ENCODE measurements at places on chromosomes 6 and 20.

DNA sequence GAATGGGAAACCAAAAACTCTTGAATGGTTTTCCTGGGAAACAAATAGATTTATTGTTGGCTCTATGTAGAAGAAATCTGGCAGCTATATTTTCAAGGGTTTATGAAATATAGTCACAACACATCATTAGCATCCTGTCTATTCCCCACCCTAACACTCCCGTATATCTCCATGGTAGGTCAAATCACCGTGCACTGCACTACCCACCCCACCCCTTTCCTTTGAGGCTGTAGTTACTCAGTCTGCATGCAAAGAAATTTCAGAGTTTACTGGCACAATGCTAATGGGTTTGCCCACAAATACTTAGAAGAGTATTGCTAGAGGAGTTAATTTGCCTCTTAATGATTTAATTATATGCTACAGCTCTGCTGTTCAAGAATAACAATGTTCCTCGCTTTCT, 329.1 kb upstream of the TSHZ2 start:
- DNase-seq: no peak

DNA sequence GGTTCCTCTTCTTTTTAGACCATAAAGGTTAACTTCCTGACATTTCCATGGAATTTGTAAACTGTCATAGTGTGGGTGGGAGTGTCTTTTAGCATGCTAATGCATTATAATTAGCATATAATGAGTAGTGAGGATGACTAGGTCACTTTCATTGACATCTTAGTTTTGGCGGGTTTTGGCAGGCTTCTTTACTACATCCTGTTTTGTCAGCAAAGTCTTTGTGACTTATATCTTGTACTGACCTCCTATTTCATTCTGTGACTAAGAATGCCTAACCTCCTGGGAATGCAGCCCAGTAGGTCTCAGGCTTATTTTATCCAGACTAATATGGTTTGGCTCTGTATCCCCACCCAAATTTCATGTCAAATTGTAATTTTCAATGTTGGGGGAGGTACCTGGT, 149.6 kb upstream of the SYNCRIP start:
- no peak for DNase-seq

GRCh38 chr20:60961551-60961950, 290.5 kb upstream of the CDH4 start:
- no peak for DNase-seq

- peak; percentile 44 for DNase-seq
These were observed at the start of gene SLC23A2 for GRCh38 chr20:5001174-5002076. Gene SLC23A2 (minus strand): TSS chr20:5001510. CDS start chr20:4932562, 68,948 bp downstream.

GRCh38 chr6:161154796-161155335, 119.0 kb downstream of the AGPAT4 start:
- no peak for DNase-seq

DNA sequence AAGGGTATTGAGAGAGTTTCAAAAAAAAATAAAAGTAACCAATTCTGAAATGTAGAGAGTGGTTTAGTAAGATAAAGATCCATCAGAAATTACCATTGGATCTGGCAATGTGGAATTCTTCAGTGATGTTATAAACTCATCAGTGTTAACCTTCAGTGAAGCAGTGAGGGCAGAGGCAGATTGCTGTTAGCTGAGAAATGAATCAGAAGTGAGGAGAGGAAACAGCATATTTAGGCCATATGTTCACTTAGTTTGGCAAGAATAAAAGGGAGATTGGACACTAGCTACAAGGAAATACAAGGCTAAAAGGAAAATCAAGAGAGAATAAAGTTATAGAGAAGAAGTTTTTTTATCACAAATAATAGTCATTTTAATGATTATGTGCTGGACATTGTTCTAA, 9.6 kb downstream of the KCNQ5 start:
- no peak for DNase-seq

DNA sequence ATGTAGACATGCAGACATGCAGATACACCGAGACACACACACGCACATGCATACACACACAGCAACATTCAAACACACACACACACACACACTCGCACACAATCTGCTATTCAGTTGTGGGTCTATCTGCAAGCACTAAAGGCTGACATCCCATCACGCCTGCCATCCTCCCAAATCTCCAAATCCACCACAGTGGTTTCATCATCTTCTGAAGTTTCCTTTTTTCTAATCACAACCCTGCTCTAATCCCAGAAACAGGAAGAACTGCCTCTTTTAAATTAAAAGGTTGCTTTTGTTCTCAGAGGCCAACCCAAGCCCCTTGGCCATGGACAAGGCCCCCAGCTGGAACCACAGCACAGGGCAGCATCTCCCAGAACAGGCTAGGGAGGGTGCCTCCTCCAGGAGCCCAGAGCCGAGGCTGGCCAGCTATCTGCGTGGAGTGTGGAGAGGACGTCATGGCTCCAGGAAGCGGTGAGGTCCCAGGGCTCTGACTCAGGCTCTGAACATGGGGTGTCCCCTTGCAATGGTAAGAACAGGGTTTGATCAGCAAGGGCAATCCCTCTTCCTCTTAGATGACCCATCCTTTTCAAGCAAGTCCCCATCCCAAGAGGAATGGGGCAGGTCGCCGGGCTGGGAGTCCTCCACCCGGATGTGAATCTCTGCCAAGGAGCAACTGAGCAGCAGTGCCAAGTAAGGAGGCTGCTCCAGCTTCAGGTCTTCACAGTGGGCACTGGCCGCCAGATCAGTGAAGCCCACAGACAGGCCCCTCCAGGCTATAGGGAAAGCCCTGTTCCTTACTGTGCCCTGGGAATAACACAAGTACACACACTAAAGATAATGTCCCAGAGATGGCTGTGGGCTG, 14.7 kb downstream of the FOXF2 start:
- DNase-seq: no peak

- no peak for DNase-seq
These were observed 55.2 kb downstream of the TRMT11 start for GRCh38 chr6:126041516-126041915.

DNA sequence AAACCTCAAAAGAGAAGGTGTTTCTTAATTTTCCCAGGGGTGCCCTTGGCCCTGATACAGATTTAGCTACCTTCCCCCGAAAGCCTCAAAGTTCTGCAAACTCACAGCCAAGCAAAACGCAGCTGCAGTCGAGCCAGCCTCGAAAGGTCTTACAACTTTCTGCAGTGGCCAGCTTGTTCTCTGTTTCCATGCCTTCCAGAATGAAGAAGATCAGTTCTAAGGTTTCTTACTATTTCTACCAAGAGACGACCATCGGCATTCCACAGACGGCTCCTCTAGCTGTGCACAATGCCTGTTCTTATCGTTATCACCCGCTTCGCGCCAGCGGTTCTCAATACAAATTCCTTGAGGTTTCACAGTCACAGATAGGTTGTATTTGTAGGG, 28.5 kb upstream of the CCR6 start:
- DNase-seq: no peak

DNA sequence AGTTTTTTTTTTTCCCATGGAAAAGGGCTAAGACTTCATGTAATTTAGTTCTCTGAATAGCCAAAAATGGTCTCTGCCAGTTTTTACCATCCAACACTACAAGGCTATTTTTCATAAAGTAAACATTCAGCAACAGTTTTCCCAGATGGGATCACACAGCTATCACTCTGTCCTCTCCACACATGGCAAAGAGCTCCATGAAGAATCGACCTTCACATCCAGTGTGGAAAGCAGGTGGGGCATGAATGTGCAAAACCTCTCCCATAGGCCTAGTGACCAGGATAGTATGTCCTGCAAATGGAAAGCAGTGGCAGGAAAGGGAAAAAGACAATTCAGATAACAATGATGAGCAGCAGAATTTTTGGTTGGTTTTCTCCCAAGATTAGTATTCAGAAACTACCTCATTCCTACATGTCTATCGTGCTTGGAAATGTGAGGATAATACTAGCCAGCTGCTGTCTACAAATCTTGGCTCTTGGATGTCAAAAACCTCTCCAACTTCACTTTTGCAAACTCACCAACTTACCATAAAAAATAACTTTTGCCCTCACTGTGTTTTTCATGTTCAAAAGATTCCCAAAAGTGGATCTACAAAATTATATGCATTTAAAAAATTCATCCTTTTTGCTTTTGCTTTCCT, 159.7 kb upstream of the MCHR2 start:
- DNase-seq: no peak

- no peak for DNase-seq
These were observed 238.7 kb upstream of the RREB1 start for GRCh38 chr6:6869094-6869493.

DNA sequence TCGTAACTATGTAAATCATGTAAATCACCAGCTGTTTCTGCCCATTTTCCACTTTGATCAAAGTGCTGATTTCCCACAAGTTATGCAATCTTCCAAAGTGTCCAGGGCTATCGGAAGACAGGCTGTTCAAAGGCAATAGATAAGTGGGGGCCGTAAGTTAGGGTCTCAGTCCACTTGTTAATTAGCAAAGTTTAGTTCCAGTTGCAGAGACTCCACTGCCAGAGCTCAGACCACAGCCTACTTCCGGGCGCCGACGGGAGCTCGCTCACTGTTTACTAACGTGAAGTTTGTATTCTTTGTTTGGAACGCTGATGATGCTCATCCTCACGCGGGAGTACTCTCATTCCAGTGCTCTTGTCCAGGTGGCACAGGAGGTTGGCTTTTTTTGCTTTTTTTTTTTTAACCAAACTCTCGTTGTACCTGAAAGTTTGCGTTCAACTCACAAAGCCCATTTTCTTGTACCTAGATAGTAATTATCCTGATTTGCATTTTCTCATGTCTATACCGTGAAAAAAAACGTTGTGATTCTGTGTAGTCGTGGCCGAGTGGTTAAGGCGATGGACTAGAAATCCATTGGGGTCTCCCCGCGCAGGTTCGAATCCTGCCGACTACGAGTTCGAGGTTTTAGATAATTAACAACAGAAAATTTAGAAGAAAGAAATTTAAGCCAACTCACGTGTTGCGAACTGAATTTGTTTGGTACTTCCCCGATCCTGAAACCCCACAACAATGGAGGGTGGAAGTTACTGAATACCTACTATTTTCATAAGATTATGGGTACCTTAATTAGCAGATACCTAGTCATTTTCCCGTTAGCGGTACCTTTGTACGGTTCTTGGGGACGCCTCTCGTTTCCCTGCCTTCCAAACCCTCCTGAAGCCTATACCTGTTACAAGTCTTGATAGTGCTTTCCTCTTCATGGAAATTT, 29.9 kb upstream of the ZNF184 start:
- peak; percentile 63 for DNase-seq

DNA sequence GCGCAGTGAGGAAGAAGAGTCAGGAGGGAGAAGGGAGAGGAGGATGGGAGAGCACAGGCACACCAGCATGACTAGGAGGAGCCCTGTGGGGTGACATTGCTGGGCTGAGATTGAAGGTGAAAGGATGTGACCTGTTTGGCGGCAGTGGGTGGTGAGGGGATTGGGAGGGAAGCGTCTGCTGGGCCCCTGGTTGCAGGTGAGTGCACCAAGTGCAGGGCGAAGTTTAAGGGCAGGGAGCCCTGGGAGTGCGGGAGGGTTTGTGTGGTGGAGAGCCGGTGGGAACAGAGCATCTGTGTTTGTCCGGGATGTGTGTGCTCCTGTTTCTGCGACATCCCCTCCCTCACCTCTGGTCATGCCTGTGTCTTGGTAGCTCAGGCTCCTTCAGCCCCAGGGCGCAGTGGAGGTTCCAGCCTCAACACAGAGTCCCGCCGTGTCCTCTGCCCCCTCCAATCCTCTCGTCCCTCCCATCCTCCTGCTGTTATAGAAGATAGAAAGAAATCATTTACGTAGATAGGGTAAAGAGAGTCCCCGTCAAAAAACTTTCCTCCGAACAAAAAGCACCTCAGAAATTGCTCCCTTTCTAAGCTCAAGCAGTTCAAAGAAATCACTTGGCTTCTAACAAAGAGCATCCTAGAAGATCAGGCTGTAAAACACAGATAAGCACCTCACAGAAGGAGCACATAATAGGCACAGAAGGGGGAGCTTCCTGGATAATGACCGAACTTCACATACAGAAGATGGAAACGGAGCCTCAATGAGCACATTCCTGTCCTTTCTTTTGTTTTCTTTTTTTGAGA, 25.0 kb downstream of the ULBP1 start:
- DNase-seq: no peak

GRCh38 chr6:29834564-29835436, 7.2 kb downstream of the HLA-G start:
- no peak for DNase-seq

- no peak for DNase-seq
These were observed 1379.2 kb upstream of the DEFB115 start for GRCh38 chr20:29878281-29878741.

DNA sequence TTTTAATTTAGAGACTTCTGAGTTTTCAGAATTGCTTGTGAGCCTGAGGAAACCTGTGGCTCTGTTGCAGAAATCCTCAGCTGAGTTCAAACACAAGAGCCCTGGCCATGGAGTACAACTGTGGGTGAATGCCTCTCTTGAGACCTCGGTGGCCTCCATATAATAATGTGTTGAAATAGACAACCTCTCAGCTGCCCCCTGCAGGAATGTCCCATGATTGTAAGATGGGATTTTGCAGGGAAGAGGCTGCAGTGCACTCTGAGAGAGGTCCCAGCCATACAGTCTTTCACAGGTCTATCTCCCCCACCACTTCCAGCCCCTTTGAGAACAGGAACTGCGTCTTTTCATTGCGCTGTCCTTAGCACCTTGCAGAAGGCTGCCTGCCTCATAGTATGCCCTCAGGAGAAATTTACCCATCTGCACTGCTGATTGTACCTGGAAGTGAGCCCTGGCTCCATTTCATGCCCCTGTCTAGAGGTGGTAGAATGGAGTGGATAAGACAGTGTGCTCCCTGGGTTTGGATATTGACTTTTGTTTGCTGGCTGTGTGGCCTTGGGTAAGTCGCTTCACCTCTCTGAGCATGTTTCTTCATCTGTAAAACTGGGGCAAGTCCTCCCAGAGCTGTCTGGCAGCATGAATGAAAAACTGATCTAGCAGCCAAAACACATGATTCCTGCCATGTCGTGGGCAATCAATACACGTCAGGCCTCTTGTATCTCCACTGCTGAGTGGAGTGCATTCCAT, 16.8 kb upstream of the CDH22 start:
- no peak for DNase-seq

GRCh38 chr20:55058938-55059337, 583.5 kb downstream of the DOK5 start:
- DNase-seq: no peak

- no peak for DNase-seq
These were observed 14.4 kb downstream of the CYB5R4 start for GRCh38 chr6:83873869-83874268.

GRCh38 chr20:64242797-64243475, 12.6 kb upstream of the PCMTD2 start:
- DNase-seq: no peak

- DNase-seq: no peak
These were observed 20.2 kb upstream of the NAA20 start for GRCh38 chr20:19996917-19997316.

GRCh38 chr6:151992091-151992490, 184.6 kb downstream of the ESR1 start:
- no peak for DNase-seq

DNA sequence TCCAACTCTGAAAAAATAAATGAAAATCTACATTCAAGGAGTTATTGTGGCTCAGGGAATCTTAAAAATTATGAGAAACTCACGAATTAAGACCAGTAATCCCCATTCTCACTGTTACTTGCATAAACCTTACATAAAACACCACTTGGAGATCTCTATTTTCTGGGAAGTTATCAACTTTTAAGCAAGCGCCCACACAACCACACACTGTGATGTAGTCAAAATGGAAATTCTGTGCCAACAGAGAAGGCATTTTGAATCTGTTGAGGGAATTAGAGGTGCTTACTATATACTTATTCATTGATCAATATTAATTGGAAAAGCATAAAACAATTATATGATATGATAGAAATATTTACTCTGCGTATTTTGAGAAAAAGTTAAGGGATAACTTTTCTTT, 58.7 kb downstream of the HAO1 start:
- no peak for DNase-seq

- no peak for DNase-seq
These were observed 98.5 kb upstream of the TMEM170B start for GRCh38 chr6:11439017-11439420.
